GM12865 (cell line): ENCODE measurements at places on chromosomes 13 and 19.

DNA sequence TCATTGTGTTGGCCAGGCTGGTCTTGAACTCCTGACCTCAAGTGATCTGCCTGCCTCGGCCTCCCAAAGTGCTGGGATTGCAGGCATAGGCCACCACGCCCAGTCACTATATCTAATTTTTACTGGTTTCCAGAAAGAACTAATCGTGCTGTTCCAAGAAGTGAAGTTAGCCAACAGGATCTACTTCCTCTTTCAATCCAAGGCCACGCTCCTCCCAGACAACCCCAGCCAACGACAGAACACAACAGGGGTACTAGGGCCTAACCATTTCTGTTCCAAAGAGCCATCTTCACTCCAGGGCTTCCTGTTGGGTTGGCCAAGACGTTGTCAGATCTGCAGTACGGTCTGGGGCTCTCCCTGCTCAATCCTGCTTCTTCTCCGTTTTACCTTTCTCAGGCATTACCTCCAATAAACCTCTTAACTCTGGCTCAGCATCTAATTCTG, 7.0 kb upstream of the LSM14A start:
- DNase-seq = no peak

DNA sequence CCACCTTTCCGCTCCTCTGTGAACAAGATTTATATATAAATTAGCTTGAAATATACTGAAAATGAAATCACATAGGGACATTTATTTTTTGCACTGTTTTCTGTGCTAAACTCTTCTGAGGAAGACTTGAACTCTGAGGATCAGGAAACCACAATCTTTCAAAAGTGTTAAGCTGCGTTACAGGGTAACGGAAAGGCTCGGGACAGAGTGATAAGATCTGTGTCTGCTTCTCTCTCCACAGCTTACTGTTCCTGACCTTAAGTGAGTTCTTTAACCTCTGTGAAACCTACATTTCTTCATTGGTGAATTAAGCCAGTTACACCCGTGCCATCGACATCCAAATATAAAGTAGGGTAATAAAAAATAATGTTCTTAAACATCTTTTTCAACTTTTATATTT, 38.9 kb downstream of the DACH1 start:
- DNase-seq = no peak

- DNase-seq = no peak
Measured at GRCh38 chr13:86397635-86398034, 598.4 kb upstream of the SLITRK6 start.

GRCh38 chr13:30697177-30697953, 38.0 kb upstream of the ALOX5AP start:
- no peak for DNase-seq

DNA sequence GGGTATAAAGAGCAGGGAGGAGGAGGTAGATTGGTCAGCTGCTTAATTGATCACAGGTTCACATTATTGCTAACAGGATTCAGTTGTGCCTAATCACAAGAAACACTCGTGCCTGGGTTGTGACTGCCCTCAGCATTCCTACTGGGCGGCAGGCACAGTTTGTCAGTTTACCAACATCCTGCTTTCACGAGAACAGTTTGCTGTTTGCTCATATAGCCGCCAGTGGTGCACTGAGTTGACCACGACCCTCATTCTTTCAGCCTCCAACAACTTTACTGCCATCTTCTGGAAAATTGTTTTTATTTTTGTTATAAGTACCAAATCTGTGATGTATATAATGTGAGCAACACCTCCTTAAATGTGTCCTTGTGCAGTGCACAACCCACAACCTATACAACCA, 16.2 kb upstream of the IFT88 start:
- no peak for DNase-seq
